NCI-H1092 (cell line): ENCODE measurements at places on chromosomes 16 and 17.

DNA sequence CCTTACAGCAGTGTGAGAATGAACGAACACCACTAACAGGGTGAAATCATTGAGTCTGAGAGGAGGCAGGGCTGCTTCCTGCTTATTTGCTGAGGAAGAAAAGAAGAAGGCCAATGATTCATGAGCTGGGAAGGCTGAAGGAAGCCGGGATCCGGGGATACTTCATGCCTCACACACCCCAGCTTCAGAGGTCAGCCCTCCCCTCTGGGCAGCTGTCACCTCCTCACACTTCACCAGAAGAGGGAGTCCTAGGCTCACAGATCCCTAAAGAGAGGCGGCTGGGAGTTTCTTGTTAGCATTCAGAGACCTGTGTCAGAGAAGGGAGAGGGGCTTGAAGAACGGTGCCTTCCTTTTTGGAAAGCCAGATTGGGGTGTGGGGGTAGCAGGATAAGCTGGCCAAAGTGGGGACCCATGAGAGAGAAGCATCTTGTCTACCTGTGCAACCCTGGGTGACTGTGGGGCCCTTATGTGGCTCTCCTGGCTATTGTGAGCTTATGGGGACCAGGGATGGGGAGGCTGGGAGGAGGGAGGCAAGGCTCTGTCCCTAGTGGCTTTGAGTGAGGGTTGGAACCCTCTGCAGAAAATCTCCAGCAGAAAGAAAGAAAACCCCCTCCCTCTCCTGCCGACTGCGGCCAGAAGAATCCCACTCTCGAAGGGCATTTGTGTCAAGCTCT is 94.6 kb downstream of the RGS9 start:
- DNase-seq = peak; percentile 67

DNA sequence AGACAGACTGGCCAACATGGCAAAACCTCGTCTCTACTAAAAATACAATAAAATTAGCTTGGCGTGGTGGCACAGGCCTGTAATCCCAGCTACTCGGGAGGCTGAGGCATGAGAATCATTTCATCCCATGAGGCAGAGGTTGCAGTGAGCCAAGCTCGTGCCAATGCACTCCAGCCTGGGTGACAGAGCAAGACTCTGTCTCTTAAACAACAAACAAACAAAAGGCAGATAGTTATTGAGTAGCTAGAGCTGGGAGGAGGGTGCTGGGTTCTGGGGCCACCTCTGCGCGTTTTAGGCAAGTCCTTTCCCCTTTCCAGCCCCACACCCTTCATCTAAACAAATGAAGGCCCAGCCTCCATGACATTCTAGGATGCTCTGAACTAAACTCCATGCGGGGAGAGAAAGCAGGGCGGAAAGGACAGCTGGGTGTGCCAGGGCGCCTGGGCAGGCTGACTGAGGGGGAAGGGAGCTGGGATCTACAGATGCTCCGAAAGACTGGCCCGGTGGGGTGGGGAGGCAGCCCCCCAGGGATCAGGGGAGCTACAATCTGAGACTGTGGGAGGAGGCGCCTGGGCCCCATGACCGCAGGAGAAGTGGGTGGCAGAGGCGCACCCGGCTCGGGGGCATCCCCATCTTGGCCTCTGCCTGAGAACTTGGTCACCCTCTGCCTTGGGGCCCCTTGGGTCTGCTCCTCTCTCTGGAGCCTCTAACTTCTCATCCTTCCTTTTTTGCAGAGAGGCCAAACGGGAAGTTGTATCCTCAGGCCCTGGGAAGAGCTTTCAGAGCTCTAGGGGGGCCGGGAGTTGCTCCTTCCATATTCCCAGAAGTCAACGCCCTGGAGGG is 910 bp downstream of the ITGAL start:
- no peak for DNase-seq

- DNase-seq = no peak
Observed at GRCh38 chr16:55695595-55695994, 39.8 kb downstream of the SLC6A2 start.

DNA sequence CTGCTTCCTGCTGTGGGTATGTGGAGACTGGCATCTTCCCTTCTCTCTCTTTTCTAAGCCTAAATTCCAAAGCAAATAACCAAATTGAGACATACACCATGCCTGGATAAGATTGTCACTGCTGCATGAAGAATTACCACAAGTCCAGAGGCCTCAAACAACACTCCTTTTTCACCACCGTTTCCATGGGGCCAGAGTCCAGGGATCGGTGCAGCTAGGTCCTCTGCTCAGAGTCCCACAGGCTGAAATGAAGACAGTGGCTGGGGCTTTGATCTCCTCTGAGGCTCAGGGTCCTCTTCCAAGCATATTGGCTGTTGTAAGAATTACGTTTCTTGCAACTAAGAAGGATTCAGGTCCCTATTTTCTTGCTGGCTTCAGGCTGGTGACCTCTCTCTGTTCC is 130.4 kb downstream of the SLC39A11 start:
- no peak for DNase-seq

DNA sequence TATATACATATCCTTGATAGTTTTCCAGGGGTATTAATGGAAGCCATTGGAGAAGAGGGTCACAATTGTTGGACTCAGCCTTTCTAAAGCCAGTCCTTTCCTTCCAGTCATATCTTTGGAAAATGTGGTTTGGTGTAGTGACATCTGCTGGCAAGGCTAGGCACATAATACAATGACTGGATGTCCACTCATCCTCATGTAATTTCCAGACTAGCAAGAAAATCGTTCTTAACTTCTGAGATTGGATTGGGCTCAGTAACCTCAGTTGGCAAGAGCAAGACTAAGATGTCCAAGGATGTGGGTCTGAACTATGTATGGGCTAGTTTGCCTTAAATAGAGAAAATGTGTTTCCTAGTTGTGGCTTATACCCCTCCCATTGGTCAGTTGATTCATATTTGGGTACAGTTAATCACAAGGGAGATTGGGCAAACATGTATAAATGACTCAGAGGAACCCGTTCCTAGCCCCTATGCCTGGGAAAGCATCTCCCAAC is 8.7 kb upstream of the KAT7 start:
- DNase-seq = no peak

DNA sequence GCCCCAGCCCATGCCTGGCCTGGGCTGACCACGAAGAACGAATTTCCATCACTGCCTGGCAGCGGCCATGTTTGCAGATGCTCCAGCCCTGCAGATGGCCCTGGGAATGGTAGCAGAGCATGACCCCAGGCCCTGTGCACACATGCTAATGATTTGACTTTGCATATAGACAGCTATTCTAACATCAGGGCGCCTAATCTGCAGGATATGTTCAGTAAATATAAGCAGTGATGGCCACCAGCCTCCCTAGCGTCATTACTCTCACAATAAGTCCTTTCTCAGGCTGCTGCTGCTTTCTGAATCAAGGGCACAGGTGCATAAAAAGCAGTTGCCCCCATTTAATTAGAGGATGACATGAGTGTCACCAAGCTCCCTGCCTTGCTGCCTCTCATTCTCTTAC is 24.2 kb downstream of the DNAH9 start:
- no peak for DNase-seq

DNA sequence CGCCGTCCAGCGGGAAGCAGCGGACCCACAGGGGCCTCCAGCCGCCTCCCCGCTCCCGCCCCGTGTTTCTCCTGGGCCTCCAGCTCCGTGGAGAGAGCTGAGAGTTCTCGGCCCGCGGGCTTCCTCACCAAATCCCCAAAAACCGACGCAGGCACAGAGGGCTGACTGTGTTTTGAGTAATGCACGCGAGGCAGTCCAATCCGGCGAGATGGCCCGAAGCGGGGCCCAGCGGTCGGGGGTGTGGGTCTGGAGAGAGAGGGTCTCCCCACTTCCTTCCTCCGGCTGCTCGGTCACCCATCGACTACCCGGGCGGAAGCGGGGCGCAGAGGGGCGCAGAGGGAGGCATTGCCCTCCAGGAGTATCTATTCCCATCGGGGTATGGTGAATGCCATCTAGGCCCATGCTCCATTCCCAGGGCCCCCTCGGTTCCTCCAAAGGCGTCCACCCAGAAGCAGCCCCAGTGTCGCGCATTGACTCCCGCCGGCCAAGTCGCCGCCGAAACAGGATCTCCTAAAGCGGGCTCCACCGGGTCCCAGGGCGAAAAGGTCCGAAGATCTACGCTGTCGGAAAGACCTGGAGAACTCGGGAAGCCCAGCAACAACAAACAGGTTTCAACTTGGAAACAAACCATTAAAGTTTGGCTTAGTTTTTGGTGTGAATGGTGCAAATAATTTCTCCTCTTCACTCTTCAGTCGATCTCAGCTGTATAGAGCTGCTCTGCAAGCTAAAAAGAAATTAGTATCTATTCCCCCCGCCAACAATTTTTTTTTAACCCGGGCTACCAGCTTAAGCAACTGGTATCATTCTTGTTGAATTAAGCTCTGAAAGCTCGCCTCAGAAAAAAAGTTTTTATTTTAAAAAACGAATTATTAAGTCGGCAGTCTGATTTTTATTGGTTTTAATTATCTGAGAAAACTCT is 19.2 kb upstream of the HOXB13 start:
- no peak for DNase-seq

- no peak for DNase-seq
Observed at GRCh38 chr17:60256174-60256573, 106.4 kb downstream of the CA4 start.

- no peak for DNase-seq
Observed at GRCh38 chr17:76092526-76093413, 10.8 kb downstream of the EXOC7 start.

GRCh38 chr17:11557727-11558452 is 40.4 kb upstream of the DNAH9 start:
- DNase-seq = no peak

GRCh38 chr17:60149691-60150582 is at the start of gene CA4:
CA4 (plus strand) TSS chr17:60149973; CDS start chr17:60150035, 62 bp downstream.
- no peak for DNase-seq

DNA sequence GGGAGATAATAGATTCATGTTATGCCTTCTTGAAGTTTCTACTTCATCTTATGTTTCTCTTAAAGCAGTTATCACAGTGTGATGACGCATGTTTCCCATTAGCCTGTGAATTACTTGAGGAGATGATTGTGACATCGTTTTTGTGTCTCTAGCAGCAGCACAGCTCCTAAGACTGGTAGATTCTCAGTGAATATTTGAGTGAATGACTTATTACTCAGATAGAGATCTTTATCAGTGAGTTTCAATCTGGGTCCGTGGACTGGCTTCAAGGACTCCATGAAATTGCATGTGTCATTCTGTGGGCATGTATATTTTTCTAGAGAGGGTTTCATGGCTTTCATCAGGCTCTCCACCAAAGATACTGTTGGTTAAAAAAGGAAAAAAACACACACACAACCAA is 29.9 kb downstream of the YPEL2 start:
- no peak for DNase-seq

GRCh38 chr16:70647441-70648359 is 1.3 kb downstream of the IL34 start:
- no peak for DNase-seq

DNA sequence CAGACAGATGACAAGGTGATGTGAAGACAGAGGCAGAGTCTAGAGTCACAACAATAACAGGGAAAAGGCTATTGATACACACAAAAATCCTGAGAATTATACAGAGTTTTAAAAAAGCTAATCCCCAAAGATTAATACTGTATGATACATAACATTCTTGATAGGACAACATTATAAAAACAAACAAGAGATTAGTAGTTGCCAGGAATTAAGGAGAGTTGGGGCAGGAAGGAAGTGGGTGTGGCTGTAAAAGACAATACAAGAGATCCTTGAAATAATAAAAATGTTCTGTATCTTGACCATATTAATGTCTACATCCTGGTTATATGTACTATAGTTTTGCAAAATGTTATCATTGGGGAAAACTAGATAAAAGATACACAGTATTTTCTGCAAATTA is 309.5 kb upstream of the PMFBP1 start:
- no peak for DNase-seq

DNA sequence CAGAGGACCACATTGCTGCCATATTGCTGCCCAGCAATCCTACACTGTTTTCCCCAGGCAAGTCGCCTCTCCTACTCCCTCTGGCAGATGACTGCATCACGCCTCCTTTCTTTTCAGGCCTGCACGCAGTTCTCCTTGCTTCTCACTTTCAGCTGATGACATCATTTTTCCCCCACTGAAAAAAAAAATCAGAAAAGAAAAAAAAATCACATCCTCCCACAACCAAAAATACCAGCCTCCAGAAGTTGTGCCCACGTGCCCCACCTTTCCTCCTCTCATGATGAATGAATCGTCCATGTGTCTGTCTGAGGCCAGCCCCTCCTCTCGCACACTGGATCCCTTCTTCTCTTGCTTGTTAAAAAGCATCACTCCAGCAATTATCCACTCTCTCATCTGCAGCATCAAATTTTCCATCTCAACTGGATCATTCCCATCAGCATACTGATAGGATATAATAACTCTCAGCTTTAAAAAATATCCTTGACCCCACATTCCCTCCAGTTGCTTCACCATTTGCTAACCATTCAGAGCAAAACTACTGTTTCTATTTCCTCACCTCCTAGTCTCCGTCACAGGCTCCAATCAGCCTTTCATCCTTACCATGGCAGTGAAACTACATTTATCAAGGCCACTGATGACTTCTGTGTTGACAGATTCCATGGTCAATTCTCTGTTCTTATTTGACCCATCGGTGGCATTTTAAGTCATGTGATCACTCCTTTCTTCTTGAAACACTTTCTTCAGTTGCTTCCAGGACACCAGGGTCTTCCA is 30.1 kb upstream of the DYNLL2 start:
- no peak for DNase-seq

- DNase-seq = no peak
Observed at GRCh38 chr17:34391241-34391640, 28.2 kb upstream of the CCL1 start.

DNA sequence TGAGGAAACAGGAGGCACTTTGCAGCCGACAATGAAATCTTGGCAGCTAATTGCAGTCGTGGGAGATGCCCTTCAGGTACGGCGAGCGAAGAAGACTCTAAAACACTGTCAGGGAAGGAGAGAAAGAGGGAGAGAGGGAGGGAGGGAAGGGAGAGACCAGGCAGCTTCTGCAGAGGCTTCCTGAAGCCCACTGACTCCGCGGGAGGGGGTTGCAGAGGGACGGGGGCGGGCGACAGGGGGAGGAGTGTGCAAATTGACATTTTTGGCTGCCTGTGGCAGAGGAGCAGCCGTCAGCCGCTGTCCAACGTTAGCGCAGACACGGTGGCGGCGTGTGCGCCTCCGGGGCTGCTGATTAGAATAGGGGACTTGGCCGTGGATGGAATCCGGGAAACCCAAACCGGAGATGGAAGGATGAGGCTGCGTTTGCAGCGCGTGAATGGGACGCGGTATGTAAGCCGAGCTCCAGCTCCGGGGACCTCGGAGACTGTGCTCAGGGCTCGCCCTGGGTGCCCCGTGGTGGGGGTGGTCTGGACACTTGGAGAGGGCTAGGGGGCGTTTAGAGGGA is 849.1 kb upstream of the RBFOX1 start:
- DNase-seq = no peak

- no peak for DNase-seq
Observed at GRCh38 chr17:81302861-81303333, 7.8 kb upstream of the SLC38A10 start.
